ENCODE measurements at places on chromosomes 2 and 18.

GRCh38 chr18:13493079-13493478 lies 233.3 kb downstream of the FAM210A start:
- DNase-seq, result no peak

- no peak for DNase-seq
These were observed 797.4 kb downstream of the SUCLG1 start for GRCh38 chr2:83661711-83662110.

DNA sequence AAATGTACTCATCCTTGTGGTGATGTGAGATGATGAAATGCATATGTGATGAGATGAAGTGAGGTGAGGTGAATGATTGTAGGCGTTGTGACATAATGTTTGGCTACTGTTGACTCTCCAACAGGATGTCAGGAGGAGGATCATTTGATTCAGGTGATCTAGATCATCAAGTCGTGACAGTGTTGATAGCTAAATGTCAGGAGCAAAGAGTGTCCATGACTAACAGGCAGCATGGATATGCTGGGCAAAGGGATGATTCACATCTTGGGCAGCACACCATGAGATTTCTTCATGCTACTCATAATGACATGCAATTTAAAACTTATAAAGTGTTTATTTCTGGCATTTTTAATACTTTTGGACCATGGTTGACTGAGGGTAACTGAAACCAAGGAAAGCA lies 40.2 kb upstream of the UBXN4 start:
- DNase-seq, result peak; percentile 19

DNA sequence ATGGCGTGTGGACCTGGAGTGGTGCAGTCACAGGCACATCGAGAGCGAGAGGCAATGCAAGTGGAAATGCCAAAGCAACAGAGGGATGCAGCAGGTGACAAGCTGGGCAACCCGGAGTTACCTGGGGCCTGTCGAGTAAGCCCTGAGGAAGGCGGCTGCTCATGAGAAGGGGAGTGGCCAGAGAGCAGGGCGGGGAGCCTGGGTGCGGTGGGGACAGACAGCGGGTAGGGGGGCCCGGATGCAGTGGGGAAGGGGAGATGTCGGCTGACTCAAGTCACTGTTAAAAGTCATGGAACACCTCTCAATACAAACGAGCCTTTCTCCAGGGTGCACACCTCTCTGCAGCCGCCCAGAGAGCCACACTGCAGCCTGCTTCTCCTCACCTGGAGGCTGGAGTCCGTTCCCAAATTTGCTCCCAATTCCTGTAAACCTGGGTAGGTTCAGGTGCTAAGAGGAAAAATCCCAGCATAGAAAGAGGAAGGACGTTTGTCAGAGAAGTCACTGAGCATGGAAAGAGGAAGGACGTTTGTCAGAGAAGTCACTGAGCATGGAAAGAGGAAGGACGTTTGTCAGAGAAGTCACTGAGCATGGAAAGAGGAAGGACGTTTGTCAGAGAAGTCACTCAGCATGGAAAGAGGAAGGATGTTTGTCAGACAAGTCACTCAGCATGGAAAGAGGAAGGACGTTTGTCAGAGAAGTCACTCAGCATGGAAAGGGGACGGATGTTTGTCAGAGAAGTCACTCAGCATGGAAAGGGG lies 71.7 kb upstream of the TWIST2 start:
- DNase-seq, result no peak

DNA sequence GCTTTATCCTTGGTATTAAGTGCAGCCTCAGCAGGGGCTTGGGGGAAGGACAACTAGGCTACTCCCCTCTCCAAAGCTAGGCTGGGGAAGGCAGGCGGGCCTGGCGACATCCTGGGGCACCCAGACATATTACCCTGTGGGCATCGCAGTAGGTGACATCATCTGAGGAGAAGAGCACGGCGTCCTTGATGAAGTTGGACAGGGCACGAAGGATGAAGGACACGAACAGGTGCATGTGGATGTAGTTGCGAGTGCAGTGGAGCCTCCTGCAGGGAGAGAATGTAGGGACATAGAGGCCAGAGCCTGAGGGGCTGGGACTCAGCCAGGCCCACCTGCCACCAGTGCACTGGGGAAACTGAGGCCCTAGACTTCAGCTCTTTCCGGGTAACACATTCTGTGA lies 32.3 kb downstream of the TMEM37 start:
- no peak for DNase-seq

GRCh38 chr2:214005337-214005736 lies 405.5 kb upstream of the VWC2L start:
- peak; percentile 24 for DNase-seq

- DNase-seq, result no peak
These were observed 262.4 kb downstream of the INSIG2 start for GRCh38 chr2:118350621-118351020.

DNA sequence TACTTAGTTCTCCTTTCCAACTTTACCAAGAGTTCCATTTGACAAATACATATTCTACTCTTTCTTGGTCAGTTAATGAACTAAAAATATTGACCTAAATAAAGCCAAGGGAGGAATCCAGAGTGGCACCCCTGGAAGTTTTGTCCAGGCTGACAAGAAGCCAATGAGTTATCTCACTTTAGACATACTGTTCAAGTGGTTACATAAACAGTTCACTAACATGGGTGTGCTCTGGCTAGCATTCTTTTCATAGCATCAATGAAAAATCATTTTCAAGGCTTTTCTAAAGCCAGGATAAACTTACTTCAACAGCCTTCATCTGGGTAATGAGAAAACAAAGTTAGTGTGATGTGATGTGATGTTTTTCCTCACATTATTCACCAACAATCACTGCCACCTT lies 649.4 kb downstream of the TDRD15 start:
- no peak for DNase-seq

GRCh38 chr2:145235312-145235711 lies 715.4 kb upstream of the ZEB2 start:
- no peak for DNase-seq

- no peak for DNase-seq
These were observed 24.1 kb downstream of the GATA6 start for GRCh38 chr18:22193466-22193865.

DNA sequence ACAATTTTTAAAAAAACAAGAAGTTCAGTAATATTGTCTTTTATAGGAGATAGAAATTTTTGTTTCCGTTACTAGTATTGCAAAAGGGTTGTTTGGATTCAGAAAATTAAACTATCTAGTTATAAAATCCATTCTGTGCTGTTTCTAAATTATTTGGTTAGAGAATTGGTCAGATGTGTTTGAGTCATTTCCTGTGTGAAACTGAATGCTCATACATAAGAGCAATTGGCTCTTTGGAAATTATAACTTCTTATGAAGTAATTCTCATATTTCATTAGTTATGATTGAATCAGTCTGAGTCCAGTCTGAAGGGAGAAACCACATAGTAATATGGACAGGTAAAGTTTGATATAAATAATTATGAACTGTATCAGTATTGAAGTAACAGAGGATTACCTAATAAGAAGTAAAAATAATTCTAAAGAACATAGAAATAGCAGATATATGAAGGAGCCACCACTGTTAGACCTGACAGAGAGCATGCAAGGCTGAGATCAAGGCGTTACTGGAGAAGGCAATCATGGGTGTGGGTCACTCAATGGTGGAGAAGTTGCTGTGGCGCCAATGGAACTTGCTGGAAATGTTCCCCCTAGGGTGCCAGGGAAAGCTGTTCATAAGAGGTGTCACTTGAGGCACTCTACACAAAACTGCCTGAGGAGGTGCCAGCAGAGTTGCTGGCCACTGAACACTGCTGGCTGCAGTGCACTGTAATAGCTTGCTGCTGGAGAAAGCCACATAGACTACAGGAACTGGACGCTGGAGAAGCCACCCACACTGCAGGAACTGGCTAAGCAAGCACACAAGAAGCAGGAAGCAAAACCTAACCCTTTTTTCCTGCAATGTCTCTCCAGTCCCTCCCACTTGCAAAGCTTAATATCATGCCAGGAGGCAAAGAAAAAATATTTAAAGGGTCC lies 18.0 kb upstream of the FAP start:
- peak; percentile 11 for DNase-seq

GRCh38 chr18:73660931-73661856 lies 486.4 kb downstream of the FBXO15 start:
- DNase-seq, result no peak

- peak; percentile 62 for DNase-seq
These were observed 935.7 kb downstream of the LRP1B start for GRCh38 chr2:141195087-141195486.

DNA sequence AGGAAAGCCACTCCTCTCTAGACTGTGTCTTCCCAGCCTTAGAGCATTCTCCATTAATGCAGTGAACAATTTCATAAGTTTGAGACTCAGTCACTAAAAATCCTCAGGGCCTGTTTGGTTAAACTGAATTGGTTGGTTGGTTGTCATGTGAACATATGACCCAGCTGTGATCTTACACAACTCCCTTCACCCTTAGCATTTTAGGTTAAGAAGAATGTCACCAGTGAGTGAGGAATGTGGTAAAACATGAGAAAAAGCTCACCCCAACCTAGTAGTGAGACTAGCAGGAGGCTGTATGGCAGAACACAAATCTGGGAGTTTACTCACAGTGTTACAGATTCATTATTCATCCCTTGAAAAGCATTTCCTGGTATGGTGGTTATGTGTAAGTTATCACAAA lies 32.4 kb downstream of the LHCGR start:
- peak; percentile 69 for DNase-seq

- no peak for DNase-seq
These were observed 55.7 kb downstream of the TCF7L1 start for GRCh38 chr2:85188852-85189251.

DNA sequence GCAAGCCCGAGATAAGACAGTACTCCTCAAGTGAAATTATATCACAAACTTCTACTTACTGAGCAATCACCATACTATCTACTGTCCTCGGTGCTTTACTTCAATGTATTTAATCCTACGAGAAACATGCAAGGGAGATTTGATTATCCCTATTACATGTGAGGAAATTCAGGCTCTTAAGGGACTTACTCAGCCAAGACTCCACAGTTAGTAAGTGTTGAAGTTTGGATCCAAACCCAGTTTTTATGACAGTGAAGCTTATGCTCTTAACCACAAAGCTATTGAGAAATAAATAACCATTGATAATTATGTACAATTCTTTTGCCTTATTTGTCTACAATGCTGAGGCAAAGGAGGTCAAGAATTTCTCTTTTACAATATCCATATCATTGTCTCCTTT lies 672.9 kb upstream of the ACVR2A start:
- no peak for DNase-seq

DNA sequence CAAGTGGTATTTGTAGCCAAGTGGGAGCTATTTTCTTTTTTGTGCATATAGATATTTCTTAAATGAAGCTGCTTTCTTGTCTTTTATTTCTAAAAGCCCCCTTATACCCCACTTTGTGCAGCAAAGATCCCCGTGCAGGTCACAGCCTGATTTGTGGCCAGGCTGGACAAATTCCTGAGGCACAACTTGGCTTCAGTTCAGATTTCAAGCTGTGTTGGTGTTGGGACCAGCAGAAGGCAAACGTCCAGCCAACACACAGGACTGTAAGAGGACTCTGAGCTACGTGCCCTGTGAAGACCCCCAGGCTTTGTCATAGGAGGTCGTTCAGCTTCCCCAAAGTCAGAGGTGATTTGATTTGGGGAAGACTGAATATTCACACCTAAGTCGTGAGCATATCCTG lies 21.9 kb downstream of the FOSL2 start:
- DNase-seq, result peak; percentile 73

DNA sequence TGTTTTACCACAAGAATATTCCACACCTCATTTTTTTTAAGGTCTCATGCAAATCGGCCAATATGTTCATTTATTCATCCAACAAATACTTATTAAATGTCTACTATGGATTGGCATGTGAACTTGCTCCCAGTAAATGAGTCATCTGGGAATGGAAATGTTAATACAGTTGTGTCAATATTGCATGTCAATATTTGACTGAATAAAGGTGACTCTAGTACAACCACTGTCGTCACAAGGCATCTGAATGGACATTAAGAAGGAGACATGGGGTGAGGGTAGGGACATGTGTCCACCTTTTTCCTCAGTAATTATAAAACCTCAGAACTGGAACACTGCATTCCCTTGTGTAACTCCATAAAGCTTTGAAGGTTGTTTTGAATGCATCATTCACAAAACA lies 365.4 kb downstream of the ADCYAP1 start:
- DNase-seq, result no peak

- no peak for DNase-seq
These were observed 14.8 kb downstream of the SP110 start for GRCh38 chr2:230205034-230205433.

- DNase-seq, result peak; percentile 56
These were observed 143.1 kb downstream of the SETBP1 start for GRCh38 chr18:44823782-44824181.

DNA sequence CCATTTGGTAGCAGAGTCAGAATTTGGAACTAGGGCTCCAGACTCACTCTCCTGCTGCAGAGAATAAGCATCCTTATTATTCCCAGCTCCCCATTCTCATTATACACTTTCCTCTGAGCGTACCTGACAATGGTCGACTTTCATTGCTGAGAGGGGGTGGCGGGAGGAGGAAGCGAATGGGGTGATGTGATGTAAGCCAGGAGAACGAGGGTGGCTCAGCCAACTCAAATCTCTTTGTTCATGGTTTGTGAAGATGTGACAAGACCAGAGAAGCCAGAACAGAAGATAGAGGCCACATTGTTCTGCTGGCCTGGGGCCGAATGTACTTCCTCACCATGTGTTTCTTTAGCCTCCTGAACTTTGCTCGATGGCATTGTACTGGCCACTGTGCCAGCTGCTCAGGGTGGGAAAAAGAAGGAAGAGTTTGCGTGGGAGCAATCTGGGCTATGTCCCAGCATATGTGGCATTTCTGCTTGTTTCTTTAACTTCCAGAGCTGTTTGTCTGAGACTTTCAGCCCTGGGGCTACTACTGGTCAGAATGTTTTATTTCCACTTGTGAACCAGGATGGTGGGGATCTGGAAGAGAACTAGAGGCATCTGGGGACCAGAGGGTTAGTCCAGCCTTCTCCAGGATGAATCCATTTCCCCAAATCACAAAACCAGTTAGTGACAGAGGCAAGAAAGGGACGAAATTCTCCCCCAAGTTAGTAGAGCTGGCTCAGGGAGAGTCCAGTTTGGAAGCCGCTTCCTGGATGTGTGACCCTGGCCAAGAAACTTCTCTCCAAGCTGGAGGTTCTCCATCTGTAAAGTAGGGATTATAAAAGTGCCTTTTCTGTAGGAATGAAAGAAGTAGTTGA lies 62.6 kb downstream of the MOGAT1 start:
- DNase-seq, result peak; percentile 49

DNA sequence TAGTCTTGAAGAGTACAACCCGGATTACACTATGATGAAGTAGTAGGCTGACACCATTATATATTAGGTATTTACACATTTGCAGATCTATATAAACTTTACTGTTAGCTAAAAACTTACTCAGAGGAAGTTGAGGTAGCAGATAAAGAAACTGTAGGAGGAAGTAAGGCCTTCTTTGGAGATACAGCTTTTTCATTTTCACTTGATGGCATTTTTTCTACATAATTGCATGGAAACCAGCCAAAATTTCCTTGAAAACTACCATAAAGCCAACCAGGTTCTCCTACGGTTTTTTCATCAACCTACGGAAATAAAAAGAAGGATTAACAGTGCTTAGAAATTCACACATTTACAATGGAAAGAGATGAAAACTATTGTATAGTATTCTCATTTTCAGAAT lies 86.6 kb downstream of the FAM228A start:
- DNase-seq, result no peak
